ENCODE measurements at places on chromosomes 7 and 10.

DNA sequence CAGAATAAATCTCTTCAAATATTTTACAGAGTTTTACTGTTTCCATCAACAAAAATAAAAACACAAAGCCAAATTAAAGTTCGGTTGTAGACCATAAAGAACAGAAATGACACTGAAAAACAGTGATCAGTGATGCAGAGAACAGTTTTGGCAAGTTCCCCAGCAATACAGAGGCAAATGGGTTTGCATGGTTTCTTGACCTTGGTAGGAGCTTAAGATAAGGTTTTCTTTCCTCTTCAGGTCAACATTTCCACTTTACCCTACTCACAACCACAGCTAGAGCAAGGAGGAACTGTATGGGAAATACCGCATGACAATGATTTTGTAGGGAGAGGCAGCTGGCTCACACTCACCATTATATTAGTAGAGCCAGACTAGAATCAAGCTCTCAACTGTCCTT is 199.5 kb downstream of the SH2D4B start:
- no peak for DNase-seq

DNA sequence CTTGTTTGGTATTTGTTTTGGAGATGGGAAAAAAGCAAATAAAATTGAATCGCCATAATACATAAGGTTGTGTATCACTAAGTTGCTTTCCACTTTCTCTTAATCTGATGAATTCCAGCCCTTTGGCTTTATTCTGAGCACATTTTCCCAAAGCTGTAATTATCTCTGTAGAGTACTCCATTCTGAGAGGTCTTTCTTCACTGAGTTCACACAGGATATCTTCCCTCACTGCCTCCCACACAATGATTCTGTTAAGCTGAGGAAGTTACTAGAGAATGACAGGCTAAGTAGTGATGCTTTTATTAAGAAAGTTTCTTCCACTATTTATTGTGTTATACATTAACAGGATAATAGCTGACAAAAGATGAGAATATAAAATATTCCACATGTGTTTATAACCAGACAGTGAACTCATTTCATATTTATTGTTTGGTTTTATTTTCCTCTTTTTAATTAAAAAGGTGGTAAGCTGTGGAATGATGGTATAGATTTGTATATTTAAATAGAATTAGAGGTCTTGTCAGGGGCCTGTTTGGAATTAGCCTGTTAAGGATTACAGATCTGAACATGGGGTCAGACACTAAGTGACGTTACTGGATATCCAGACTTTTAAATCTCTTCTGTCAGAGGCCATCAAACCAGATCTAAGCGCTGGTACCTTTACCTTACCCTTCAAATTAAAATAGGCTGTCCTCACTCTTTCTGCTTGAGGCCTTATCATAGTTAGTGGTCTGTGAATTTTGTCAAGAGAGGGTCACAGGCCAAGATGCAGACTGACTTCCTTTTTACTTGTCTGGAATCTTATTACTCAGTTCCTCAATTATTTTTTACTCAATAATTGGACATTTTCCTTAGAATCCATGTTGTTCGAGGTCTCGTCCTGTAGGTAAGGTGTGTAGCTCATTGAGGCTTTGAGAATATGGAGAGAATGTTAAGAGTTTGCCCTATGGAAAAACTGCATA is 8.4 kb downstream of the PLXDC2 start:
- DNase-seq = no peak

GRCh38 chr10:29959586-29959985 is 99.8 kb downstream of the JCAD start:
- no peak for DNase-seq

- DNase-seq = no peak
Measured at GRCh38 chr7:149714910-149715471, 58.4 kb downstream of the ZNF467 start.

DNA sequence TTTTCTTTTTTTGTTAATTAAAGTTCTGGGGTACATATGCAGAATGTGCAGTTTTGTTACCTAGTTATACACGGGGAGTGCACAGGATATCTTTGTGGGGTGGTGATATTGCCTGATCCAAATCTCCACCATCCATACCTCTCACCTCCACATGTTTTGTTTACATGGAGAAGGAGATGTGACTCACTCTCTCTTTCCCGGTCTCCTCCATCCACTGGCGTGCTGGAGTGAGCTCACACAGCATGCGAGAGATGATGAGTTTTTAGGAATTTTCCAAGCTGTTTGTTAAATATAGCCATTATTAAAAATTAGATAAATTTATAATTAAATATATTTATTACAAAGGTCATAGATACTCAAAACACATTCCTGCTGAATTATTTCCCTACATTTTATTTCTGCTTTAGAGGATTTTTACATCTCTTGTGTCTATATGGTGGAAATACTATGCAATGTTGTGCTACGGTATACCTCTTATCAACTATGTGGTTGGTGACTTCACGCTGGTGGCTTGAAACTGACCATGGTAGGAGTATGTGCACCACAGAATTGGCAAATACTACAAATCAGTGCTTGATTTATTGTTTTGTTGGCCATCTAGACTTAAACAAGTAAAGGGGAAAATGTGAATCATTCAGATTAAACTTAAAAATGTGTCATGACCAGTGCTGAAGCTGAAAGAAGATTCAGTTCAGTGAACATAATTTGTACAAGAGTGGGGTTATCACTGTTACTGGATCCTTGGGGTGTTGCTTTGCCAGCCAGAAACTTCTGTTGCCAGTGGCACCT is 107.9 kb upstream of the FAM180A start:
- DNase-seq = no peak

All from stimulated activated CD4-positive, alpha-beta T cell treated with anti-CD3 and anti-CD28 coated beads, Interleukin-2, amount 100 ng/mL, for 48 hours (primary cell).